ENCODE measurements at places on chromosomes 16 and 17.

GRCh38 chr17:72223866-72224291, 103.1 kb downstream of the SOX9 start:
- DNase-seq = peak; percentile 90

- no peak for DNase-seq
These were observed 25.0 kb downstream of the TAC4 start for GRCh38 chr17:49822829-49823228.

- no peak for DNase-seq
These were observed 84.4 kb upstream of the CCL1 start for GRCh38 chr17:34447406-34447805.

- DNase-seq = no peak
These were observed 5.7 kb downstream of the CDC42EP4 start for GRCh38 chr17:73305845-73306836.

GRCh38 chr17:83086907-83087787, 7.7 kb downstream of the METRNL start:
- DNase-seq = no peak

- no peak for DNase-seq
These were observed 15.4 kb upstream of the HELZ start for GRCh38 chr17:67260170-67260987.

DNA sequence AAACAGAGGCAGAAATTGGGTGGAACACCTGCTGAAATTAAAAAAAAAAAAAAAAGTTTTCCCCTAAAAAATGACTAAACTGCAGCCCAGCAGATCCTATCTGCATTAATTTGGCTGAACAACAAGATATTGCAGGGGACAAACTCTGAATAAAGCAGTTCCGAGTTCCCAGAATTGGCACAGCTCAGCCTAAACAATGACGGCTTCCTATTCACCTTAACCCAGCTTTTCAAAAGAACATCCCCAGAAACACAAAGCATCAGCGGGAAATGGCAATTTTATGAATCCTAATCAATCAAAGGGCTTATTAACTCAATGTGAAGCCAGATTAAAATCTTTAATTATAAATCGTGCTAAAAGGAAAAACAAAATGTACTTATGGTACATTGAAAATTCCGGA, 497.8 kb upstream of the ZFHX3 start:
- DNase-seq = no peak

GRCh38 chr16:964356-965035, 6.3 kb downstream of the LMF1 start:
- no peak for DNase-seq

DNA sequence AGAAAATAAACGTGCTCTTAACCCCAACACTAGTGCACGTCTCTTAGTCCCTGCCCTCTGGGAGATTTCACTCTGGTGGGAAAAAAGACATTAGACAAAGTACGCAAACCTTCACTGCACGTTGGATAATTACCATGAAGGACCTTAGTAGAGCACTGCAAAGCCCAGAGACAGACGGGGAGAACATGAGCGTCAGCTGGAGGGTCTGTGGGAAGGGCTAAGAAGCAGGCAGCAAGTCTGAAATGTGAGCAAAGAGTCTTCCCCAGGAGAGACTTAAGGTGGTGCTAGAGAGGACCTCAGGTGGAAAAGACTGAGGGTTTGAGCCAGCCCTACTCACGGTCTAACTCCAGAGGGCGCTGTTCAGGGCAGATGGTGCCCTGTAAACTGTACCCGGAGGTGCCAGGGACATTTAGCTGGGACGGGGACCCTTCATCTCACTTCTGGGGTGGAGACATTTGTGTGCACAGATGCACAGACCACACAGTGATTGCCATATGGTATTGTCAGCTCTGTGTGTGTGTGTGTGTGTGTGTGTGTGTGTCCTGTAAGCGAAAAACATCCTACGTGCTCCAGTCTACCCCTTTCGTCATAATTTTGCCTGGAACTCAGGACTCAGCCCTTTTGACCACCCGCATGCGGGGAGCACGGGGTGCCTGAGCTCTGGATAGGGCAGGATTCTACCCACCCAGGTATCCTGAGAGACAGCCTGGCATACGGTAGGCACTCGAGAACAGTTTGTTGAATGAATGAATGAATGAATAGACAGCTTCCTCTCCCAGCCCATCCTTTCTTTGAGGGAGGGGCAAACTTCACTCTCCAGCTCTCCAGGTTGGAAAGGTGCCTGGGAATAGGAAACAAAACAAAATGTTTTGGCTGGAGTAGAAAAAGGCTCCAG, 10.1 kb upstream of the STAC2 start:
- peak; percentile 71 for DNase-seq

All from kidney tubule cell (primary cell).